Activated CD8-positive, alpha-beta memory T cell treated with anti-CD3 and anti-CD28 coated beads, Interleukin-2, amount 50 U/mL, for 4 hours (primary cell): ENCODE measurements at places on chromosomes 2 and 18.

GRCh38 chr2:108182489-108182888 lies 57.3 kb upstream of the SULT1C3 start:
- no peak for DNase-seq

DNA sequence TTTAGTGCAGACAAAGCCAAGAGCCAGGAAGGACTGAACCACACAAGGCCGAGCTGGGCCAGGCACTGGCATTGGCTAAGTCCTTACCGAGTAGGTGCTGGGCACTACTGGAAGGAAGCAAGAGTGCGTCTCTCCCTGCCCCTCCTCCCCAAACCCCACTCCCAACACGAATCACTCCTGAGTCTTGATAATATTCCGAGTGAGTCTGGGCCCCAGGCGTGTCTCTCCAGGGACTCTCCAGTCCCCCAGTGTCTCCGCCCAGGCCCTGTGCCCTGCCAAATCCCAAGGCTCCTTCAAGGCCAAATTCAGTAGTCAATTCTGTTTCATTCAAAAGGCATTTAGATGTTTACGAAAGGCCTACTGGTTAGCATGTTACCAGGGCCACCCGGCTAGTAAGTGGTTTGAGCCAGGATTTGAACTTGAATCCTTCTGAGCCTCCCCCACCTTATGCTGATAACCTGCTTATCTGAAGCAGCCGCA lies 82.8 kb downstream of the GLI2 start:
- DNase-seq: no peak

DNA sequence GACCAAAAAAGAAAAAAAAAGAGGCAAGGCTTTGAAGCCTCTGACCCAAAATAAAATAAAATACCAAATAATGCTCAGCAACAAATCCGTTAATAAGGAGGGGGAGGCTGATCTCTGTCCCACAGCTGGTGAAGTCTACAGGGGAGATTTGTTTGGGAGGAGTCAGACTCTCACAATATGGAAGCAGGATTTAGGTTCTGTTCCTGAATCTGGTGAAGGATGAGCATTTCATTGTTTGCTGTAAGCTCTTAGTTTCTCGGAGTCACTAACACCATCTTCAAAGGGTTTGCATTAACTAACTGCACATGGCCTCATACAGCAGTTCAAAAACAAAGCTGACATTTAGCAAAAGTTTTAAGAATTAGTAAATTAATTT lies 339.4 kb upstream of the TNP1 start:
- DNase-seq: no peak

DNA sequence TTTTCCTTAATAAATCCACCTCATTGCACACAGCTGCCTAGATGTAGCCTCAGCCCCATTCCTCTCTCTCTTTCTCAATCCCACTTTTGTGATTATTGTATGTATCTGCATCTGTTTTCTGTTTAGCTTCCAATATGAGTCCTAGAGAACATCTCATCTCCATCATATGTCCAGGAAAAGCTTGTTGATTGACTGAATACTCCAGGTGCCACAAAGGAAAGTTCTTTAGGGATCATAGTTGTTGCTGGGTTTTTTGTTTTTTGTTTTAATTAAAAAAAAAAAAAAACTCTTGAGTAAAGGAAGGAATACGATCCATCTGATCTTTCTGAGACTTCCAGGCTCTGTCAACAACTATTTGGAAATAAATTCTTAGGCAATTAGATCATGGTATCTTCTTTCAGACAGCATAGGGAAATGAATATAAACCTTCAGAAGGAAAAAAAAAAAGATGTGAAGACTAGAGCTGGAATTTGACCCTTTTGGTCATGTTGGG lies 42.5 kb downstream of the KIAA2012 start:
- no peak for DNase-seq

DNA sequence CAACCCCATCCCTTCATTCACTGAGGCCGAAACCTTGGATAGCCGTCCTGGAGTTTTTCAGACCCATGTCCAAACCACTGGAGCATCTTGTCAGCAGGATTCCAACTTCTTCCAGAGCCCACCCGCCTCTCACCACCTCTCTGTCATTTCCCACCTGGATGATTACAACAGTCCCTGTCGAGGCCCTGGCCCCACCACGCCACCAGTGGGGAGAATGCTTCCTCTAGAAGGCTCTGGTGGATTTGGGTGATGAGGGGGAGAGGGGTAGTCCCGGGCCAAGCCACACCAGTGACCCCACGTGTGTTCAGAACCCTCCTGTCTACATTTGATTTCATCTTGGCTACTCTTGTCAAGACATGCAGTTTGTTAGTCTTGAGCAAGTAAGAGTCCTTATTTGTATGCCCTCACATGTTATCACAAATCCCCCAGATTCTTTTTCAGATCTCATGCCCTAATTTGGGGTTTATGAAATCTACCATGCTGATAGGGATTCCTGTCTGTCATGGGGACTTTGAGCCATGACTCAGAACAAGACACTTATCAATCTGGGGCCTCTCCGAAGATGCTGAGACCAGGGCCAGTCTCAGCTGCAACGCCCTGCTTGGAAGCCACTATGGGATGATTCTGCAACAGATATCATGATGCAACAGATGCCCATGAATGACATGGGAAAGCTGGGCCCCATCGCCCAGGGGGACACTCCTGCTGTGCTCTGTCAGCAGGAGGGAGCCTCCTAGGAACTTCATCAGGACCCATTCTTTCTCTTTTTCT lies 186.1 kb downstream of the ZFP36L2 start:
- no peak for DNase-seq

GRCh38 chr2:101808006-101808562 lies 110.6 kb downstream of the MAP4K4 start:
- no peak for DNase-seq

DNA sequence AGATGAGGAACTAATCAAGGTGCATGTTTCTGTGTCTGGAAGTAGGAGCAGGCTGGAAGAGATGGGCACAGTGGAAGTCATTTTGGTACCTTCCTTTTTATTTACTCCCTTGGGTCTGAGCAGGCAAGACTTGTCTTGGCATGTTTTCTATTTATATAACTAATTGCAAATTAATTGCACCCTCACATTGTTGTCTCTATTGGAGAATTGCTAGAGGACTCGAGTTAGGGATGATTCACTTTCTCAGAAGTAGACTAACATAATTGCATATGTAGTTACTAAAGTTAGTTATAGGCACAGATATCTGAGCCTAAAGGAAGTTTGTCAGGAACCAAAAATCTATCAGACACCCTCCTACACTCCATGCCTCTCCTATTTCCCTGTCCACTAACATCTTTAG lies 92.8 kb upstream of the NRP2 start:
- DNase-seq: no peak

- DNase-seq: no peak
Measured at GRCh38 chr2:72539071-72539552, 286.7 kb downstream of the EXOC6B start.

- DNase-seq: no peak
Measured at GRCh38 chr2:2868085-2868484, 509.5 kb downstream of the EIPR1 start.

- peak; percentile 4 for DNase-seq
Measured at GRCh38 chr2:239378021-239378917, 22.6 kb downstream of the HDAC4 start.

- no peak for DNase-seq
Measured at GRCh38 chr2:159713631-159714246, 1.4 kb downstream of the MARCHF7 start.

GRCh38 chr2:80014637-80015036 lies 289.9 kb downstream of the LRRTM1 start:
- DNase-seq: no peak

DNA sequence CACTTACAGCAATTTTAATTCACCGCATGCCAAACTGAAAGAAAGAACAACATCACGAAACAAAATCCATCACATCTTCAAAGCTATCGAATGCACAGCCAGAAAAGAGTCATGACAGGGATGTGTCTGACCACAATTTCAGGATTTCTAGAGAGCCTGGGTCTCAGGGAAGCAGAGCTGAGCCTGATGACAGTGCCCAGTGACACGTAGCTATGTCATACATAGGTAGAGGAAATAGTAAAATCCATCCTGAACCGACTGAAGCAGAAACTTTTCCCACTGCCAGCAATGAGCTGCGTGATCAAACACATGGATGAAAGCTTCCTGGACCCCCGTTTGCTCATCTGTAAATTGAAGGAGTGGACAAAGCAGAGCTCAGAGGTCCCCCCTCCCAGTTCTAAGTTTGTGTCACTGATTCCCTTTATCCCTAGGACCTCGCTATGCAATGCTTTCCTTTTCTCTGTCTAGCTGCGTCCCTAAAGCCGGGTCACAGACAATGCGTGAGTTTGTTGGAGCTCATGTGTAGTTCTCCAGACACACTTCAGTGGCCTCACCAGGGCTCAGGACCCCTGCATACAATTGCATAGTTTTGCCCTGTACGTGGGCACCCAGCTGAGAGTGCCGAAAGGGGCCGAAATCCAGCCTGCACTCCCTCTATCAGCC lies 37.6 kb downstream of the CCBE1 start:
- DNase-seq: no peak

DNA sequence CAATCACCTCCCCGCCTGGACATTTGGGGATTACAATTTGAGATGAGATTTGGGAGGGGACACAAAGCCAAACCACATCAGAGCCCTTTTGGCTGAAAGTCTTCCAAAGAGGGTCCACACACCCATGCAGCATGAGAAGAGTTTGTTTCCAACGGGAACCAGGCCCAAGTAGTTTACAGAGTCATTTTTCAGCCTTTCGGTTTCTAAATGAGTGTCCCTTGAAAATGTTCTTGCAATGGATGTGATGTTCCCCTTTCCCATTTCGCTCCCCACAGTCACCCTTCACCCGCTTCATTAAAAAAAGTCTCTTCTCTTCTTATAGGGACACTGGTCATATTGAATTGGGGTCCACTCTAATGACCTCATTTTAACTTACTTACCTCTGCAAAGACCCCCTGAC lies 157.4 kb downstream of the ARL4C start:
- no peak for DNase-seq

- no peak for DNase-seq
Measured at GRCh38 chr18:60537074-60537473, 164.5 kb upstream of the MC4R start.

GRCh38 chr18:58443671-58444070 lies 185.2 kb downstream of the ALPK2 start:
- no peak for DNase-seq
